ENCODE measurements at places on chromosomes 2 and 18.
A peak's percentile ranks its signal among the peaks of the same experiment; 100 is the strongest.

- DNase-seq: no peak
These were observed 4.8 kb upstream of the CDC42EP3 start for GRCh38 chr2:37676274-37676673.

DNA sequence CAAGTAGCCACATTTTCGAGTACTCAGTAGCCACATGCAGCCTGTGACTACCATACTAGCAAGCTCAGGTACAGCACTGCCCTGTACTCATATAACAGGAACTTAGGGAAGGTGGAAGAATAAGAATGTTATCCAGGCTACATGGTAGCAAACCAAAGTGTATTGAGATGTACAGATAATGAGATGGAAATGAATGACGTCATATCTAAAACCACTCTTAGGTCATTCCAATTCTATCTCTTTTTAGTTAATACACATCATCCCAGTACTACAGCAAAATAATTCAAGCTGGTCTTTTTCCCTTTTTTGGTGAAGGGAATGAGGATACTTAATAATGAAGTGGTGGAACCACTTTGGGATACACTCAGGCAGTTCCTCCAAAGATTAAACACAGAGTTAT lies 38.7 kb downstream of the COLEC12 start:
- no peak for DNase-seq

- DNase-seq: no peak
These were observed 17.5 kb downstream of the C18orf63 start for GRCh38 chr18:74333091-74333490.

DNA sequence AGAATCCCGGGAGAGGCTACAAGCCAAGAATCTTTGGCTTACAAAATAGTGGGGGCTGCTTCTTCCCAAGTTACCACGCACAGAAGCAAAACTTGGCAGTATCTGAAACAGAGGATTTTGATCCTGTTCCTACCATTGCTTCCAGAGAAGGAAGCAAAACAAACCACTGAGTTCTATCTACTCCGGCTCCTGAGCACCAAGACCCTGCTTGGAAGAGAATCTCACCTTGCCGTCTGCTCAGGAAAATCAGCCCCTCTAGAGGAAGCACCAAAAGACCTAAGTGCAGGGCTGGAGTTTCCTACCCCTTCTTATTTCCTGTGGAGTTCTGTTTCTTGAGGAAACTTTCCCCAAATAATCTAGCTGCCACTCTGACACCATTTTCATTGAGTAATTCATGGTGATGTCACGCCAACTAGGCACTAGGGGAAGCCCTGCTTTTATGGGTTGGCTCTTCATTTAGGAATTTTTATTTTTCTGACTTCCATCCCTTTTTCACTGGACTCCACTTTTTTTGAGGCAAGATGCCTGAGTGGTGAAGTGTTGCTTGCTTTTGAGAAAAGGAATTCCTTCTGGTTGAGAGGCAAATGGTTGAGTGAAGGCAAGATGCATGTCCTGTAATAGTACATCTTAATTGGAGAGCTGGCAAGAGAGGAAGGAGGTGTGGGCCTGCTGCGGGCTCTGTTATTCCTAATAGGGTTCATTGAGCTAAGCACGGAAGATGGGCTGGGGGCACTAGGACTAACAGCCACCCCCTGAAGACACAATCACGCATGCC lies 36.8 kb upstream of the EML4 start:
- no peak for DNase-seq

DNA sequence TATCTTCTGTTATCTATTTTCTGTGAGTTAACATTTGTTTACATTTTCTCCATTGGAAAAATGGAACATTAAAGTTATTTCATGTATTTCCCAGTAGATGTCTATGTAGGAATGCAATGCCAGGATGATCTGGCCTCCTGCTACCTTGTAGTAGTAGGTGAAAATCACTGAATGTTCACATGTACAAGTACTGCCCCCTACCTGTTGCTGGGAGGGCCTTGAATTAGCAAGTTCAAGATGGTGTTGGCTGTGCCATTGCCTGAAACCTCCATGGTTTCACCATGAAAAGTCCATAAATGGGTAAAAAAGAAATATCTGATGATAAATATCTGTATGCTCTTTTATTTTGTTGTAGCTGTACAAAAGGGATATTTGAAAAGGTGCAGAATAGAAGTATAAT lies 30.7 kb downstream of the XRCC5 start:
- DNase-seq: no peak

- no peak for DNase-seq
These were observed 41.9 kb upstream of the TANC1 start for GRCh38 chr2:158926478-158926948.

GRCh38 chr2:555164-555922 lies 121.9 kb downstream of the TMEM18 start:
- DNase-seq: no peak

DNA sequence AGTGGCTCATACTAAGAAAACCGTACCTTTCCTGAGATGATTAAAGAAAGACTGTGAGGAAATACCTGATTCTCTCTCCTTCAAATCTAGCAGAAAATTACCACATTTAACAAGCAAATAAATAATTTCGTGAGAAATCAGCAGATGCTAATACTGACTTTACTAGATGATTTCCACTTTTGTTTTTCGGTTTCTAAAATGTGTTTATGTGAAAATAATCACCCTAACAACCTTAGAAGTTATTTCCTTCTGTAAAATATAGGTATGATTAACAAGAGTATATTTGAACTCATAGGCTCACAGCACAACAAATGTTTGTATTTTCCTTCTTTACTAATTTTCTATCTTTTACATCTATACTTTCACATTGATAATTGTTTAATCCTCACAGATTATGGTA lies 594.1 kb upstream of the FAM98A start:
- no peak for DNase-seq

DNA sequence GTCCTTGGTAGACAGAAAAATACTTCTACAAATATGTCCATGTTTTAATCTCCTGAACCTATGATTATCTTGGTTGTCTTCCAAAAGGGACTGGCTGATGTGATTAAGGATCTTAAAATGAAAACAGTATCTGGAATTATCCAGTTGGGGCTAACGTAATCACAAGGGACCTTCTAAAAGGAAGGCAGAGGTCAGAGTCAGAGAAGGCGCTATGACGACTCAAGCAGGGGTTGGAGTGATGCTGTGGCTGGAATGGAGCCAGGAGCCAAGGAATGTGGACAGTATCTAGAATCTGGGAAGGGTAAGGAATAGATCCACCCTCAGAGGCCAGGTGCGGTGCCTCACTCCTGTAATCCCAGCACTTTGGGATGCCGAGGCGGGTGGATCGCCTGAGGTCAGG lies 4.2 kb upstream of the USP14 start:
- no peak for DNase-seq

- DNase-seq: no peak
These were observed 408.2 kb downstream of the ZNF804A start for GRCh38 chr2:185006481-185006880.

DNA sequence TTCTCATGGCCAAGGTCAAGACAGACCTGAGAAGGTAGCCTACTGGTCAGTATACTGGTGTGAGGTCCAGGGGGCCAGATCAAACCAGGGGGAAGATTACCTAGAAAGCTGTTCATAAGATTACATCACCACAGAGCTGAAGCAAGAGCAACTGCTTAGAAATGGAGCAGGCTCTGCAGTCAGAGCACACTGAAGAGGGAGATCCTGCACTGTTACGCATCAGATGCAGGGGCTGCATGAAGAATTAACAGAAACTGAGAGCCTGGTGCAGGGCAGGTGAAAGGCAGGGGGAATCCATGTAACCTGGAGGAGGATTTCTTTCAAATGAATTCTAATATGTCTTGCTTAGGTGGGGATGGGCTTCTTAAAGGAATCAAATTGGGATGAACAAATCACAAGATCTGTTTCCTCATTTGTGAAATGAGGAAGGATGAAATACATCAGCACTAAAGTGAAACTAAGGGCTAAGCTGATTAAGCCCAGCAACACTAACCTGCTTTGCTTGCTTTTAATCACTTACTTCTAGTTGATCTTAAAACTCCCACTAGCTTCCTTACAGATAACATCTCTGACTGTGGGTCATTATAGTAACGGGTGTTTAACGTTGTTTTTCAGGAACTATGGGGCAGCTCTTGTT lies 74.3 kb upstream of the ADAM23 start:
- no peak for DNase-seq

- no peak for DNase-seq
These were observed 678.9 kb upstream of the LRRTM4 start for GRCh38 chr2:78201064-78201575.

DNA sequence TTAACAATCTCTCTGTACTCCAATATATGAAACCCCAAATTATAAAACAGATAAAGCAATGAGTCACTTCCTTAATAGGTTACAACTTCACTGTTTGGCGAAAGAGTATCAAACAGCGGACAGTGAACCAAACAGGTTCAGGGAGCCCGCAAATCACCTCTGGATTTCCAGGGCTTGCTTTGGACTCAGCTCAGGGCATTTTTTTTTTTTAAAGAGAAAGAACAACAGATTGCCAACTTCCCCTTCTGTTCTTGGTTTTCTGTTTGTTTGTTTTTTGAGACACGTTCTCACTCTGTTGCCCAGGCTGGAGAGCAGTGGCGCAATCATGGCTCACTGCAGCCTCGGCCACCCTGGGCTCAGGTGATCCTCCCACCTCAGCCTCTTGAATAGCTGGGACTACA lies 52.7 kb downstream of the ABCB11 start:
- DNase-seq: no peak

DNA sequence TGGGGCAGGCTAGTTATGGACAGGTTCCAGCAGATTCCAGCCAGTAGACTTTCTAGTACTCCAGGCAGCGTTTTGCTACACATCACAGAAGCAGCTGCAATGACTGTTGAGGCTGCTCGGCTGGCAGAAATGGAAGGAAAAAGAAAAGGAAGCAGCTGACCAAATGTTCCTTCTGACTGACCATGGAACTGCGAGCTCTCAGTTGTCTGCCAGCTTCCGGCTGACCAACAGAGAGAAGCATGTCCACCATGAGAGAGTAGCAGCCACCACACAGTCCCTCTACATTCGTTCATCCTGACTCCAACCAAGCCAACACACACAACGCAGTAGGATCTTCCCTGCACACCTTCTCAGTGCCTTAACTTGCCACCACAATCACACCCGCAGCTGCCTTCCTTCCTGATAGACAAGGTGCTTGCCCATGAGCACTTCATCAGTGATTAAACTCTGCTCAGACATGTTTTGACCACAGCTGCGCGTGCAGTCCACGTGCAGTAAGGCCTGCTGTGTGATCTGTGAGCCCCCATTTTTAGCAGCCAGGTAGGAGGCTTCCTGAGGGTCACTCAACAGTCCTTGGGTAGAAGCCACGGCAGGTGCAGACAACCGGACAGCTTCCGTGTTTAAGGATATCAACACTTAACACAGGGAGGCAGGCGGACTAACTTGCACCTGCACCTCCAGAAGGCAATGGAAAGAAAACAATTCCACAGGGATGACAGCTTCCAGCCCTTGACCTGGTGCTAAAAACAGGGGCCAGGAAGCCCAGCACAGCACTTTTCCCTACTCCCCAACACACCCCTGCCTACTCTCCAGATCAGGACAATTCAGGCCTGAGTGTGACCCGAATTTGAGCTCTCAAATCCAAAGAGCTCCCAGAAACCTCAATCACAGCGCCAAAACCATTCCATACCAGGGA lies 996 bp downstream of the TGFBRAP1 start:
- DNase-seq: peak; percentile 13

DNA sequence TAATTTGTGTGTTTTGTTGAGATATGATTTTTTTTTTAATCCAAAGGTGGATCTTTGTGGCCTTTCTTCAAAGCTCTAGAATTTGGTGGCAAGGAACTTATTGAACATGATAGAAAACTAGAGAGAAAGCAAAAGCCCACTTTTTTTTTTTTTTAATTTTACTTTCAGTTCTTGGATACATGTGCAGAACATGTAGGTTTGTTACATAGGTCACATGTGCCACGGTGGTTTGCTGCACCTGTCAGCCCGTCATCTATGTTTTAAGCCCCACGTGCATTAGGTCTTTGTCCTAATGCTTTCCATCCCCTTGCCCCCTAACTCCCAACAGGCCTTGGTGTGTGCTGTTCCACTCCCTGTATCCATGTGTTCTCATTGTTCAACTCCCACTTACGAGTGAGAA lies 135.9 kb downstream of the RHBDD1 start:
- no peak for DNase-seq

Measured in NCI-H187 (cell line).